Activated T-helper 17 cell treated with anti-CD3 and anti-CD28 coated beads, Interleukin-2, amount 50 U/mL, for 72 hours (primary cell): ENCODE measurements at places on chromosomes 11 and 22.

- ATAC-seq, result no peak
Measured at GRCh38 chr11:87493516-87493915, 455.8 kb downstream of the TMEM135 start.

DNA sequence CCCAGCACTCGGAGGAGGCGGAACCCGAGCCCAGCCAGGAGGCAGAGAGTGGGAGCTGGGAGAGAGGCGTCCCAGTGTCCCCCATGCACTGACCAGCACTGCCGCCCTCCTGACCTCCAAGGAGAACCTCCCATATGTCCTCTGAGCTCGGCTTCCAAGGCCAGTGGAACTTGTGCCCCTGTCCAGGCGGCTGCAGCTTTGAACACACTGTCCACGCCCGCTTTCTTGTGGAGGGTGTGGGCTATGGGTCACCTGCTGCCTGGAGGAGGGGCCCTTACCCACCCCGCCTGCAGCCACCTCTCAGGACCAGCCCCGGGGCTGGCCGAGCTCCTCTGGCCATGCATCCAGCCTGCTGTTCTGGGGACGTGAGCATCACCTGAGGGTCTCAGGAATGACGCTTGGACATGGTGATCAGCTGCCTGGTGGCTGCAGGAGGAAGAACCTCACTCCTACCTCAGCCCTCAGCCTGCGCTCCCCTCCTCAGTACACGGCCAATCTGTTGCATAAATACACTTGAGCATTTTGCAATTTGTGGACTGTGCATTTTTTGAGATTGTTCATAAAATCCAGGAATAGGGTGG is 22.2 kb upstream of the MUC5B start:
- no peak for ATAC-seq

GRCh38 chr22:48396091-48396784 is 1431.4 kb downstream of the BRD1 start:
- ATAC-seq, result no peak

GRCh38 chr11:34585735-34586487 is 35.0 kb upstream of the EHF start:
- no peak for ATAC-seq

GRCh38 chr22:38350444-38351359 is 33.5 kb upstream of the CSNK1E start:
- ATAC-seq, result no peak
